ENCODE measurements at places on chromosomes 13 and 19.

- no peak for DNase-seq
These were observed 4.0 kb downstream of the MRPL54 start for GRCh38 chr19:3766520-3766919.

DNA sequence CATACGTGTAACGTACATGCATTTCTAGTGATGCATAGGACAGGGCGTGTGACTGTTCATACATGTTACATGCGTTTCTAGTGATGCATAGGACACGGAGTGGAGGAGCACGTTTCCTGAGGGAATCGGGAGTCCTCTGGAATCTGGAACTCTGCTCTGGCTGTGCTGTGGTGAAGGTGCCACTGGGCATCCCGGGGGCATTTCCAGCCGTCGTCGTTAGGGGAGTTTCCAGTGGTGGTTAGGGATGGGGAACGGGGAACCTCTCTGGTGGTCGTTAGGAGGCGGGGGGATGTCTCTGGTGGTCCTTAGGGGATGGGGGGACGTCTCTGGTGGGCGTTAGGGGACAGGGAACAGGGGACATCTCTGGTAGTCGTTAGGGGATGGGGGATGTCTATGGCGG lies 209.6 kb upstream of the SOX1 start:
- DNase-seq: no peak

GRCh38 chr19:38183251-38183897 lies 40.6 kb downstream of the DPF1 start:
- DNase-seq: no peak

DNA sequence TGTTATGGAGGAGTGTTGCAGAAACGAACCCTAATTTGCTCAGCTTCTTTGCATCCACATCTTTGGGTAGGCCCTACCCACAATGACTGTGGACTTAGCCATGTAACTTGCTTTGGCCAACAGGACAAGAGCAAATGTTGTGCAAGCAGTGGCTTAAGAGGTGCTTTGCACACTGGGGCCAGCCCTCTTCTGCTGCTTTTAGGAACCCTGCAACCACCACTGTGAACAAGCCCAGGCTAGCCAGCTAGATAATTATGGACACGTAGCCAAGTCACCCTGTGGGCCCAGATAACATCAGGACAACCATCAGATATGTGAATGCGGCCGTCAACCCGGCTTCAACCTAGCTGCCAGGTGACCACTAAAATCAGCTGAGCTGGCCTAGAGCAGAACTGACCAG lies 17.1 kb downstream of the C19orf47 start:
- DNase-seq: no peak

GRCh38 chr13:40464337-40465014 lies 202.0 kb downstream of the FOXO1 start:
- DNase-seq: no peak

DNA sequence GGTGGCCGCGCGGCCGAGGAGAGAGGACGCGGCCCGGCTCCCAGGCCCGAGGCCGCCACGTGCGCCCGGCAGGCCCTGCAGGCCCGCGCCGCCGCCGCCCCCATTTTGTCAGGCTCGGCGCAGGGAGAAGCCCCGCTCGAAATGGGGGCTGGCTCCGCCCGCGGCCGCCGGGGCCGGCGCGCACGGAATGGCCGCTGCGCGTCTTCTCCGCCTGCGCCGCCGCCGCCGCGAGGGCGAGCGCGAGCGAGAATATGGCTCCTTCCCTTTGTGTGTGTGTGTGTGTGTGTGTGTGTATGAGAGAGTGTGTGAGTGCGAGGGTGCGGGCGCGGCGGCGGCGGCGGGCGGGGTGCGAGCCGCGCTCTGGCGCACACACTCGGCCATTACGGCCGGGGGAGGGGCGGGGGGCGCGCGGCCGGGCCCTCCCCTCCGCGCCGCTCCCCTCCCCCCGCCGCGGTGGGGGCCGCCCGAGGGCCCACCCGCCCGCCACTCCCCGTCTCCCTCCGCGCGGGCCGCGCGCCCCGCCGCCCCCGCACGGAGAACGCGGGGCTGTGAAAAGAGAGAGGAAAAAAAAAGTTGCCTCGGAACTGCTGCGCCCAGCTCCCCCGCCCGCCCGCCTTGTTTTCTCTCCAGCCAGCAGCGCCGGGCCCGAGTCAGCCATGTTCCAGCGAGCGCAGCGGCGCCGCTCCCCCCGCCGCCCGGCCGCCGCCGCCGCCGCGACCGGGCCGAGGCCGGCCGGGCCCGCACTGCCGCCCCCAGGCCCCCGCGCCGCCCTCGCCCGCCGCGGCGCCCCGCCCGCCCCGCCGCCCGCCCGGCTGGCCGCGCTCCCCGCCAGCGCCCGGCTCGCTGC lies 1.0 kb downstream of the HMGB1 start:
- peak; percentile 35 for DNase-seq

DNA sequence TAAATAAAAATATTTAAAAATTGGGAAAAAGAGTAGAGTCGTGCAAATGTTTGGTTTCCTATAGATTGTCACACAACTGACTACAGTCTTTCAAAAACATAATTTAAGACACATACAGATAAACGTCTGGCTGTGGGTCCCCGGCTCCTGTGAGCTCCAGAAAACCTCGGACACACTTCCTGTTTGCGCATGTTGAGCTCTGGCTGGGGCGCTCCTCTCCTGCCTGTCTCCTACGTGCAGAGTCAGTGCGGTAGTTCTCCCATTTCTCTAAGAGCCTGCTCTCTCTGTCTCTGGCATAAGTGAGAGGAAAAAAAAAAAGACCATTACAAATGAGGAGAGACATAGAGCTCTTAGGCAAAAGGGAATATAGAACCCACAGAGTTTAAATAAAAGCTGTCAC lies 128.2 kb upstream of the OBI1 start:
- DNase-seq: no peak

DNA sequence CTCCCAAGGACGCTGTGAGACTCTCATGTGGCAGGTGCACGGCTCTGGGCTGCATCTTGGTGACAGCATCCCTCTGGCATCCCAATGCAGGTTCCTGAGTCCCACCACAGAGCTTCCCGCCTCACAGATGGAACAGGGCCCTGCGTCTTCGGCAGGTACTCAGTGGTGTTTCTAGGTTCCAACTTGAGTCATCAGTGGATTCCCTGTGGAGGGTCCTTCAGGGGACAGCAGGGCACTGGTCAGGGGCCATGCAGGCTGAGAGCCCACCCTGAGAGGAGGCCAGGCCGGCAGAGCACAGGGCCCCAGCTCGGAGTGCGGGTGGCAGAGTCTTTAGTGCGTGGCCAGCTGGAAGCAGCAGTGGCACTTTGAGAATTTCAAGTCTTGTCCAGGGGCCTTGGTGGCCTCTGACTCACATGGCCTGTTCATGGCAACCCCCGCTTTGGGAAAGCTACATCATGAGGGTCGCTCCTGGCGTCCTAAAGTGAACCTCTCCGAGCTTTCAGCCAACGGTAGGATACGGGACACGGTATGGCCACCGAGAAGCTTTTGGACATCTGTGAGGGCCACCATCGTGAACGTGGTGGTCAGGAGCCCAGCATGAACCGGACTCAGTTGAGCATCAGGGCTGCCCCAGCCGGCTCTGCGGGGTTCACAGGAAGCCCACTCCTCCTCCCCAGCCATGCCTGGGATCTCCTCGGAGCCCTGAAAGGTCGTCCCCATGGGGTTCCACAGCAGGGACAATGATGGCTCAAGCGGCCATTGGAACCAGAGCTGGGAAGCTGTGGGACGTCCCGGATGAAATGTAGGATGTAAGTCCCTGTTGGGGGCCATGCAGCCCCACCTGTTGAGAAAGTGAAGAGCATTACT lies 72.0 kb upstream of the MCF2L start:
- no peak for DNase-seq

DNA sequence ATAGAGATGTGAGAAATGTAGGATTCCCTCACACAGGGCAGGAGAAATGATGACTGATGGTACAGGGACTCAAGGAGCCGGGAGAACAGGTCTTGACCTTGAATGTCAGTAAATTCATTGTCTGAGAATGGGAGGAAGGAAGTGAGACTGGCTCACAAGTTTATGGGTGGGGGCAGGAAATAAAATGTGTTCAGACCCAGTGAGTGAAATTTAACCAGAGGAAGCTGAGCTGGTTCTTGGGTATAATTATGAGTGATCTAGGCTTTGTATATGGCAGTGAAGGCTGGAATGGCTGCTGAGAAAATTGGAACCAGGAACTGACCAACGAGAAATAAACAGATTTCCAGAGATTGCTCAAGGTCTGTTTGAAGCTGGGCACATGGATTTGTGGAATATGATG lies 6.3 kb upstream of the IGSF23 start:
- DNase-seq: no peak

DNA sequence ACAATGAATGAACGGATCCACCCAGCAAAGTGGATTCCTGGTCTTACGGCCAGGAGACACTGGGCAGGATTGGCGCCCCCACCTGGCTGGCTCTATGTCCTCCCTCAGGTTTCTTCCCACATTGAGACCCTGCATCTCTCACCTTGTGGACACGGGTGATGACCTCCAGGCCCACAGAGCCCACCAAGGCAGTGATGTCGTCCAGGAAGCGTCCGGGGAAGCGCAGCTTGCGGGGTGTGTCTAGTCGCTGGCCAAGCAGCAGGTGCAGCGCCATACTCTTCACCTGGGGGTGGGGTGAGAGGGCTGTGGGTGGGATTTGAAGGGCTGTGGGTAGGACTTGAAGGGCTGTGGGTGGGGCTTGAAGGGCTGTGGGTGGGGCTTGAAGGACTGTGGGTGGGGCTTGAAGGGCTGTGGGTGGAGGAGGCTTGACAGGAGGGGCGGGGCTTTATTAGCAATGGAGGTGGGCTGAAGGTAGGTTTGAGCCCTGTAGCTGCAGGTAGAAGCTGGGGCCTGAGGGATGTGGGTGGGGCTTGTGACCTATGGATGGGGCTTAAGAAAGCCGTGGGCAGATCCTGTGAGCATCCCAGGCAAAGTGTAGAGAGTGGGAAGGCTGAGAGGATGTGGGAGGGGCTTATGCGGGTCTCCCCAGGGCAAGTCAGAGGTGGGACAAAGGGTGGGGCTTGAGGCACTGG lies 12.1 kb upstream of the ANGPTL8 start:
- no peak for DNase-seq

- DNase-seq: no peak
These were observed 326.0 kb downstream of the TEX29 start for GRCh38 chr13:111646456-111646855.

DNA sequence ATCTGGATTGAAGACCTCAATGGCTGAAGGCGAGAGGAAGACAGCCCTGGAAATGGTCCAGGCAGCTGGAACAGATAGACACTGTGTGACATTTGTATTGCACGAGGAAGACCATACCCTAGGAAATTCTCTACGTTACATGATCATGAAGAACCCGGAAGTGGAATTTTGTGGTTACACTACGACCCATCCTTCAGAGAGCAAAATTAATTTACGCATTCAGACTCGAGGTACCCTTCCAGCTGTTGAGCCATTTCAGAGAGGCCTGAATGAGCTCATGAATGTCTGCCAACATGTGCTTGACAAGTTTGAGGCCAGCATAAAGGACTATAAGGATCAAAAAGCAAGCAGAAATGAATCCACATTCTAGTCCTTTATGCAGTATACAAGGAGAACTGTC lies 1.2 kb downstream of the POLR1D start:
- no peak for DNase-seq

GRCh38 chr19:32606289-32606688 lies 25.3 kb downstream of the PDCD5 start:
- no peak for DNase-seq

DNA sequence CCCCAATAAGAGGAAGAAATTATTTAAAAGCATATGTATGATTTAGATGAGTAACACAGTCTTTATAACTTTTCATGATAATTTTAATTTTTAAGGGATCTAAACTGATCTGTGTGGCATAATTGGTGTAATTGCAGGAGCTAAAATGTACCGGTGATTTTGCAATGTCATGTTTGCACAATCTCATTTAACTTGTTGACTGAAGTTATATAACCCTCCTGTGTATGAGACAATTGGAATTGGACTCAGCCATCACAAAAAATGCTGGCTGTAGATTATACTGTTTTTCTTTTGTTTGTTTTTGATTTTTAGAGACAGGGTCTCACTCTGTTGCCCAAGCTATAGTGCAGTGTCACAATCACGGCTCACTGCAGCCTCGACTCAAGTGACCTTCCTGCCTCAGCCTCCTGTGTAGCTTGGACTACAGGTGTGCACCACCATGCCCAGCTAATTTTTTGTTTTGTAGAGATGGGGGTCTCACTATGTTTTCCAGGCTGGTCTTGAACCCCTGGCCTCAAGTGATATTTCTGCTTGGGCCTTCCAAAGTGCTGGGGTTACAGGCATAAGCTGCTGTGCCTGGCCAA lies 26.1 kb downstream of the FGF9 start:
- no peak for DNase-seq

- no peak for DNase-seq
These were observed 598.1 kb downstream of the DCT start for GRCh38 chr13:93881411-93881810.

DNA sequence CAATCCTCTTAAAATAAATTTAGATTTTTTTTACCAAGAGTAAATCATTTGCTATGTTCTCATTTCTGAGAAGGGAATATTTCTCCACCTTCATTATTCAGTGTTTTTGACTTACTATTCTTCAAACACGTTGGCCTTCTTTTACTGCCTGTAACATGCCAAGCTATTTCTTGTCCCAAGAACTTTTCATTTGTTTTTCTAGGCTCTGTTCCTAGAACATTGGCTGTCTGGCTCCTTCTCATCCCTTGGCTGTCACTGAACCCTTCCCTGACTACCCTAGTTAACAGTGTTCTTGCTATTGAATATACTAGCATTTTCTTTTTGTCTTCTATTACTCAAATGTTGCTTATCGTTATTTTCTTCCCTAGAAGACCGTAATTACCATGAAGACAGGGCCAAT lies 248.1 kb downstream of the ITGBL1 start:
- DNase-seq: no peak

DNA sequence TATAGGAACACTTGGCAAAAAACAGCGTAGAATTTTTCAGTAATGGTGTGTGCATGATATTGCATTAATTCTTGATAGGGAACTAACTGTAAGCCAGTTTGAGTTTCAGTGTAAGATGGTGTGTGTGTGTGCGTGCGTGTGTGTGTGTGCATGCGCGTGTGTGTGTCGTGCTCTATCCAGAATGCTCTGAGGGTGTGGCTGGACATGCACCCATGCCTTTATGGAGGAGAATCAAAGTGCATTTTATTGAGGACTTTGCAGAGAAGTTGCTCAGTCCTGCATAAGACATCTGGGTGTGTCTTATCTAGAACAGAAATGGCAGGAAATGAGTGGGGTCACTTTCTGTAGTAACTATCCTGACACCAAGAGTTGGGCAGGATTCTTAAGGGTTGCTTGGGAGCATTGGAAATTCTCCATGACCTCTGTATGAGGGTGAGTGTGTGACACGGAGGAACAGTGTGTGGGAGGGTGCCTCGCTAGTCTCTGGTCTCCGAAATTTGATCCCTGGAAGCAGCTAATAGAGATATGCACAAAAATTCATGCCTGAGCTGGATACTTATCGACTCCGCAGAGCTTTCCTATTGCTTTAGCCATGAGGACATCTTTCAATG lies 252.2 kb downstream of the TSHZ3 start:
- no peak for DNase-seq

Measured in omental fat pad (tissue), 4 donors.